Naive thymus-derived CD8-positive, alpha-beta T cell (primary cell): ENCODE measurements at places on chromosomes 13 and 19. TPM values are rescaled to one million over a fixed set of nuclear protein-coding genes. Genes with fewer than 3 reads are reported as not detected.

DNA sequence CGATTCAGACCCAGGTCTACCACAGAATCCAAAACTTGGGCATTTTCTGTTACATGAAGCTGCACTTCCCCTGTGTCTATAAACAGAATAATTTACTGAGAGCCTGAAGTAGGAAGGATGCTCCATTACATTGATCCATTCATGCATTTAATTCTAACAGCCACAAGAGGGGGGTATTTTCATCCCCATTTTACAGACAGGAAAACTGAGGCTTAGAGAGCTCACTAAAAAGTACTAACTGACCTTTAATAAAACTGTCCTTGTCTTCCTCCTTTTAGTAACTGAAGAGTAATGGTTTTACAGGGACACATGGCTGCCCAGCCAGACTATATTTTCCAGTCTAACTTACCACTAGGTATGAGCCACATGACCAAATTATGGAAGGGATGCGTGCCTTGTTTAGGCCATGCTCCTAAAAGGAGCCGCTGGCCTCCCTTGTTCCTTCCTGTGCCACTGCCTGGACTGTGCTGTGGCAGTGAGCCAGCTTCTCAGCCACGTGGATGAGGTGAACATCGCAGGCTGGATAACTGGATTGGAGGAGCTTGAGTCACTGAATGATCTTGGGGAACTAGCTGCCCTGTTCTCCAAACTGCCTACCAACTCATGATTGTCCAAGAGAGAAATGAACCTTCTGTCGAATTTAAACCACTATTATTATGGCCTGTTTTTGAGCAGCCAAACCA is 108.3 kb downstream of the DOCK9 start:
- H3K36me3 ChIP-seq: peaks cover 65% of the 10 kb centered on the region
- H3K4me1 ChIP-seq: peaks cover 25% of the 10 kb centered on the region
- H3K27me3 ChIP-seq: no peaks in the 10 kb centered on the region

- H3K4me3 ChIP-seq: peak overlapping the region; percentile 26
- H3K4me1 ChIP-seq: no peaks in the 10 kb centered on the region
- H3K27ac ChIP-seq: no peak overlapping the region
- DNase-seq: no peak
- H3K36me3 ChIP-seq: peaks cover 53% of the 10 kb centered on the region
Measured at GRCh38 chr13:47903836-47904235, 97.2 kb downstream of the SUCLA2 start.

- H3K4me3 ChIP-seq: peak overlapping the region; percentile 29
- H3K4me1 ChIP-seq: peaks cover 10% of the 10 kb centered on the region
- H3K27me3 ChIP-seq: peaks cover 35% of the 10 kb centered on the region
- H3K36me3 ChIP-seq: no peaks in the 10 kb centered on the region
- H3K27ac ChIP-seq: no peak overlapping the region
Measured at GRCh38 chr13:24693862-24694471, 13.8 kb downstream of the ATP12A start.

DNA sequence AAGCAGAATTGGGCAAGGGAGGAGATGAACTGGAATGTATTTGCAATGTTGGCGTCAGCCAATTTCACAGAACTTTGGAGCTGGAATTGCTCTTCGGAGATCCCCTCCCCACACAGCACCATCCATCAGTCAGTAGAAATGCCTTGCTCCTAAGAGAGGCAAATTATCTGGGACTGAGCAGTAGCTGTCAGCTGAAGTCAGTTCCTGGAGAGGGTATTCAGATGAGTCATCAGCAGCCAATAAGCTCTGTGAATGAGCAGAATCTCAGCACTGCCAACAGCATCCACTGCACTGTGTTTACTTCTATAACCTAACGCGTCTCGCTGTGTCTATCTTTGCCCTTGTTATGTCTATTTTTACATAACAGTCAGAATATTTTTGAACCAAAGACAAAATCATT is 213.7 kb downstream of the SLITRK5 start:
- H3K4me3 ChIP-seq: no peak overlapping the region
- no peak overlapping the region for H3K27ac ChIP-seq
- DNase-seq: no peak
- no peaks in the 10 kb centered on the region for H3K27me3 ChIP-seq
- H3K36me3 ChIP-seq: no peaks in the 10 kb centered on the region
- no peaks in the 10 kb centered on the region for H3K4me1 ChIP-seq

DNA sequence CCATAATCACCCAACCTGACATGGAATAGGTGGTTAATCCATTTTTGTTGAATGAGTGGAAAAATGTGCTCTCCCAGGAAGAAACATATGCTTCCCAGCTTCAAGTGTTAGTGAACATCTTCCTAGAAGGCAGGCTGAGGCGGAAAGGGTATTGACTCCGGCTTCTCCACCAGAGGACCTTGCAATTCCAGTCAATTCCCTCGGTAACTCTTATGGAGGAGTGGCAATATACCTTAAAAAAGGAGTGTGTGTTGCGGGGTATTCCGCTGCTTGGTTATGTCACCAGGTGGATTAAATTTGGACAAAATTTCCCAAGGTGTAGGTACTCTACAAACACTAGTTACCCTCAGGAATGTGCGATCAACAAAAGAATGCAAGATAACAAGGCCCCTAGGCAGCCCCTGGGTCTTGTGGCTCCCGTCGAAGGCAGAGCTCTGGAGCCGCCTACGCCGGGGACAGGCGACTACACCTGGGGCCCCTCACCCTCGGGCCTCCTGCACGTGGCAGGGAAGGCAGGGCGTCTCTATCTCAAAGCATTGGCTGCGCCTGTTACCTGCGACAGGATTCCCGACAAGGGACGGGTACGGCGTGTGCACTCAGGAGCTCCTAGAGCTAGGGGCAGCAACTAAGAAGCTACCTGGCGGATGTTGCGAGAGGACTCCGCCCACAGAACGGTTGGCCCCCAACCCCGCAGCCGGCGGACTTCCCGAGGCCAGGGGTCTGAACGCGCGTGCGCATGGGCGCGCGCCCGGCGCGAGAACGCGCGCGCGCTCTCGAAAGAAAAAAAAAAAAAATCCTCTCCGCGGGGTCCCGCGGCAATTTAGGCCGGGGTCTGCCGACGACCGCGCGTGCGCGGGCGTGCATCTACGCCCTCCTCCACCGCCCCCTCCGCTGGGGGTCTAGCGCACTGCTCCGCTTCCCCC is at the start of gene WDR87:
Gene WDR87, minus strand, starts transcription at position 649 of the 923 bp plus-strand sequence. CDS start 8,355 bp downstream, outside the sequence.
- peak; percentile 41 for DNase-seq
- peak within 1 kb of the TSS; percentile 91 for H3K4me3 ChIP-seq
- H3K36me3 ChIP-seq: no peaks in the 10 kb centered on the region
- H3K27ac ChIP-seq: peak within 1 kb of the TSS; percentile 93
- no peaks in the 10 kb centered on the region for H3K27me3 ChIP-seq

DNA sequence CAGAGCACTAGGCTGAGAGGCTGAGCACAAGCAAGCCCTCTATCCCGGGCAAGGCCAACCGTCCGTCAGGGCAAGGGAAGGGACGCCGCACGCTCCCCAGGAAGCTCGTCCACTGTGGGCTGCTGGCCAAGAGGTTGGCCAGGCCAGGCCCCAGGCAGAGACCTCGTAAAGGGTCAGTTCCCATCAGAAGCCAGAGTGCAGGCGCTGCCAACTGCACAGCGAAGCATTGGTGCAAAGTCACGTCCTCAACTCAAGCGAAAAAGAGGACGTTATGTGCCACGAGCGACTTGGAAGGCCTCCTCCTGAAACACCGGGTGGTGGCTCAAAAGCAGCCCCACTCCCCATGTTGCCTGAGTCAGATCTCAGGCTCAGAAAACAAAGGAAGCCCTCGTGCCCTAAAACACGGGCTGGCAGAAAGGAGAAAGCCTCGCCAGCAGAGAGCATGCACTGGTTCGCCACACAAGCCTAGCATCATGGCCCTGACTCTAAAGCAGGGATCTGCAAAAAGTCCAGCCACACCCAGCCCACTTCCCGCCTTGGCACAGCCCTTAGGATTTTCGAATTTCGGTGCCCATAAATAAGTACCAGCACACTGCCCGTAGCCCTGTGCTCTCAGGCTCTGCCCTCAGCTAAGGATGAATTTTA is 4.7 kb downstream of the AKAP8 start:
- H3K4me1 ChIP-seq: peaks cover 13% of the 10 kb centered on the region
- H3K36me3 ChIP-seq: peaks cover 48% of the 10 kb centered on the region
- no peak for DNase-seq

DNA sequence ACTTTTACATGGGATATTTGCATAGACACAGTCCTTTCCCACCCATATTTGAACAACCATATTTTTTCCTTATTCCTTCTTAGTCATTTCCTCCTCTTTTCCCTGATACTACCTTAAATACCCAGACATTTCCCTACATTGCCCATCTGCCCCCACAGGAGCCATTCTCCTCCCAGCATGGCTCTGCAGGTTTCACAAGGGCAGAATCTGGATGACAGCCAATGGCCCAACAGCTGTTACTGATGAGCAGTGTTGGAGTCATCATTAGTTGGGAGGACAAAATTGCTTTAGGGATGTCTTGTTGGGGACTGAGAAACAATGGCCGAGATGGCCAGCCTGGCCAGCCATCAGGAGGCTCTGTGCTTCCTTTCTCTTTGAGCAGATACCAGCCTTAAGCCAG is 209.5 kb downstream of the KLF5 start:
- no peak for DNase-seq
- H3K36me3 ChIP-seq: peaks cover 11% of the 10 kb centered on the region
- no peak overlapping the region for H3K27ac ChIP-seq
- H3K4me3 ChIP-seq: no peak overlapping the region
- peaks cover 2% of the 10 kb centered on the region for H3K4me1 ChIP-seq

GRCh38 chr13:36310417-36311108 is 12.9 kb upstream of the CCDC169 start:
- H3K4me1 ChIP-seq: no peaks in the 10 kb centered on the region
- DNase-seq: no peak
- H3K4me3 ChIP-seq: no peak overlapping the region
- H3K36me3 ChIP-seq: peaks cover 46% of the 10 kb centered on the region
- H3K27ac ChIP-seq: no peak overlapping the region
- no peaks in the 10 kb centered on the region for H3K27me3 ChIP-seq

Gene TPTE2
- 0.31 TPM for total RNA-seq

Gene KIR2DL3
- not detected for total RNA-seq

Gene ENOX1
- not detected for total RNA-seq

Gene CEBPA
- total RNA-seq: 0.99 TPM
